CD8-positive, alpha-beta memory T cell (primary cell): ENCODE measurements at places on chromosomes 16 and 17.

DNA sequence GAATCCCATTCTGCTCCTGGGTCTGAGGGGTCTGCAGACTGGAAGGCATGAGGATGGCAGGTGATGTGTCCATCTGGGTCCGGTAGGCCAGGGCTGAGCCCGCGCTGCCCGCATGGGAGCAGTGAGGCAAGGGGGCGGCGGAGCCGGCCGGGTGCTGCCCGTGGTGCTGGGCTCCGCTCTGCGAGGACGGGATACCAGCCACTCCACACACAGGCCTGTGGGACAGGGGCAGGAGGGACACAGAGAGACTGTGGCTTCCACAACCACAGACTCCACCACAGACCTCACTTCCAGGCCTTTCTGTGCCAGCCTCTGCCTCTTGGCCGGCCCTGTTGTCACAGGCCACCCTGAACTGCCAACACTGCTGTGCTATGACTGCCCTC lies 25.4 kb downstream of the MAP1LC3B start:
- no peak for DNase-seq

DNA sequence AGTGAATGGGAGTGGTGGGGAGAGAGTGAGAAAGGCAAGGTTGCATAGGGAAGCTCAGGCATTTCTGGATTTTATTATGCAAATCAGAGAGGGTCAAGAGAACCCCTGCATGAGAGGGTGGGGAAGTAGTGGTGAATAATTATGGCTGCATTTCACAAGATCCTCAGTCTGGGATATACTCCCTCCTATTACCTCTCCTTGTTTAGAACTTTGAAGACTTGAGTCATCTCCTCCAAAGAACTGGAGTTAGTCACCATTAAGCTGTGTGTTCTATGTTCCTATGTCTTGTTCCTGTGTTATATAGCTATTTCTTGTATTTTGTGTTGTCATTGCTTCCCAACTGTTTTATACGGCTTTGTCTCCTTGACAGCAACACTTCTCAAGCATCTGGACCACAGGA lies 18.4 kb downstream of the SOX9 start:
- no peak for DNase-seq

- DNase-seq, result no peak
Observed at GRCh38 chr17:6559753-6560215, 3.4 kb upstream of the PITPNM3 start.

DNA sequence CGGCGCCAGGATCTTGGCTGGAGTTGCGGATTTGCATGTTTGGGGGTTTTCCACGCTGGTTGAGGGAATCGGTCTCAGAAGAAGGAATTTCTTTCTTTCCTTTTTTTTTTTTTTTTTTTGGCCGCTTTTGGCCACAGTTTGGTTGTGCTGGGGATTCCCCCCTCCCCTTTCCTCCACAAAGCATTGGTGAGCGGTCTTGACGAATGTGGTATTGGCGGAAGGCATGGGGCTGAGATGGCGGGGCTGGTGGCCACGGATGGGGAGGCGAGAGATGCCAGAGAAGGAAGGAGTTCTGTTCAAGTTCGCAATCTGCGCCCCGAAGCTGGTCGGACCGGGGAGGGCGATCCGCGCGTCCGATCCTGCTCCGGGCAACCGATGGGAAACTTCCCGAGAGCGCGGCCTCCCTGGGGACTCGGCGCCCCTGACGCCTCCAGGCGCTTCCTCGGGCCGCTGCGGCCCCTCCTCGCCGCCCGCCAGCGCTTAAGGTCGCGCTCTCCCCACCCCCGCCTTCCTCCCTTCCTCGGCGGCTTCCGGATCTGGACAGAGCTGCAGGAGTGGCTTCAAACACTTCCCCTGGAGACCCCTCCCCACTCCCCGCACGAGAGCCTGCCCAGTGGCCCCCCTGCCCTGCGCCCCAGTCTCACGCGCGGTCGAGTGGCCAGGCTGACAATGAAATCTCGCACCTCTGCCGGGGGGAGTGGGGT lies 43.2 kb downstream of the RAI1 start:
- DNase-seq, result no peak

DNA sequence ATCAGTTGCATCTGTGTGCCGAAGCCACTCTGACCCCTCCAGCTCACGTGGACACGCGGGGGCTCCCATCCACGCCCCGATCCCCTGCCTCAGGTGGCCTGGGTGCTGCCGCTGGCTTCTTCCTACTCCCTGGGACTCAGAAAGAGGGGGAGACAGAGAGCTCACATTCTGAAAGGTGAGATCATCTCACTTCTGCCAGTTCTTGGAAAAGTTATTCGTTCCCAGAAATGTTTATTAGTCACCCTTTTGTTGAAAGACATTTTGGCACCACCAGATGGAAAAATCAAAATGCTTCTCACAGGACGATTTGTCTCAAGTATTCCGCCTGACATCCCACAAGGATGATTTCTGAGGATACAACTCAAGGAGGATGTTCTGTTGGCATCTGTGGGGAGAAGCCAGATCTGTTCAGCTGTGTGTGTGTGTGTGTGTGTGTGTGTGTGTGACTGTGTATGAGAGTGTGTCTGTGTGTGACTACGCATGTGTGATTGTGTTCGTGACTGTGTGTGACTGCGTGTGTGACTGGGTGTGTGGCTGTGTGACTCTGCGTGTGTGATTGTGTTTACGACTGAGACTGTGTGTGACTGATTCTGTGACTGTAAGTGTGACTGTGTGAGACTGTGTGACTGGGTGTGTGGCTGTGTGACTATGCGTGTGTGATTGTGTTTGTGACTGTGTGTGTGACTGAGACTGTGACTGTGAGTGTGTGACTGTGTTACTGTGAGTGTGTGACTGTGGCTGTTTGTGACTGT lies 207.3 kb downstream of the NTN1 start:
- DNase-seq, result no peak

DNA sequence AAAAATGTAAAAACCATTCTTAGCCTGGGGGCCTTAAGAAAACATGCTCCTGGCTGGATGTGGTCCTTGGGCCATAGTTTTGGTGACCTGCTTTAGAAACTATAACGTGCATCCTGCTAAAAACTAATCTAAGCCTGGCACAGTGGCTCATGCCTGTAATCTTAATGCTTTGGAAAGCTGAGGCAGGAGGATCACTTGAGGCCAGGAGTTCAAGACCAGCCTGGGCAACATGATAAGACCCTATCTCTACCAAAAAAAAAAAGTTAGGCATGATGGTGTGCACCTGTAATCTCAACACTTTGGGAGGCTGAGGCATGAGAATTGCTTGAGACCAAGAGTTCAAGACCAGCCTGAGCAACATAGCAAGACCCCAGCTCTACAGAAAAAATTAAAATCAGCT lies 183.8 kb upstream of the CHMP6 start:
- DNase-seq, result no peak

DNA sequence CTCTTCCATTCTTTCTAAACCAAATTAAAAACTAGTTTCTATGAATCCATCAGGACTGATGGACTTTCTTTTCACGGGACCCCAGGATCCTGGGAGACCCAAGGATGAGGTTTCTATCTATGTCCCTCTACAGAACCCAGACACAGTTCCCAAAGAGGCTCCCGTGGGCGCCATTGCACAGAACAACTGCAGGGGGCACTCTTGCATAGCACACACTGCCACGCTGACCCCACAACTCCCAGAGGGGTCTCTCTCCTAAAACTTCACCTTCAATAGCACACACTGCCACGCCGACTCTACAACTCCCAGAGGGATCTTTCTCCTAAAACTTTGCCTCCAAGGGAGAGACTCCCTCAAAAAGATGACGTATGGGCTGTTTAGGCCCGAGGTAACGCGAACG lies 9.0 kb downstream of the ABR start:
- DNase-seq, result no peak

DNA sequence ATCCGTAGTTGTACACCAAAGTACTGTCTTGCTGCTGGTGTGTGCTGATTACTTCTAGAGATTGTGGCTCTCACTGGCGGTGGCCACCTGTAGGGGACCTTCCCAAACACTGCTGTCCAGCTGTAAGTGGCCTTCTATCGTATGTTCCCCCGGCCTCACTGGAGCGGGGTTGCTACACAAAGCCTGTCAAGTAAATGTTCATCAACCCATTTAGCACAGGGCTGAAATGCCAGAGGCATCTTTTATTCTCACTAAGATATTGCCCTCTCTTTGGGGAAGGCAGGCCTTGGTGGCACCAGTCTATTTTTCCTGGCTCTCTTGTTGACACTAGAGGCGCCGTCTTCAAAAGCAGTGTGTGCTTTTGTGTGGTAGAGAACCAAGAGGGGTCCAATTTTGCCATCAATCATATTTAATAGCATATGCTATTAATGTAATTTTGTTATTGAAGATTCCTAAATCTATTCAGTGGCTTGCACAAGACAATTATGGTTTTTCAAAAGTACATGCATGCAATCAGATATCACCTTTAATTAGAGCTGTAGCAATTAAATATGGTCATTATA lies 514.4 kb upstream of the SALL1 start:
- DNase-seq, result no peak

- no peak for DNase-seq
Observed at GRCh38 chr17:50487213-50488096, 8.8 kb downstream of the RSAD1 start.

DNA sequence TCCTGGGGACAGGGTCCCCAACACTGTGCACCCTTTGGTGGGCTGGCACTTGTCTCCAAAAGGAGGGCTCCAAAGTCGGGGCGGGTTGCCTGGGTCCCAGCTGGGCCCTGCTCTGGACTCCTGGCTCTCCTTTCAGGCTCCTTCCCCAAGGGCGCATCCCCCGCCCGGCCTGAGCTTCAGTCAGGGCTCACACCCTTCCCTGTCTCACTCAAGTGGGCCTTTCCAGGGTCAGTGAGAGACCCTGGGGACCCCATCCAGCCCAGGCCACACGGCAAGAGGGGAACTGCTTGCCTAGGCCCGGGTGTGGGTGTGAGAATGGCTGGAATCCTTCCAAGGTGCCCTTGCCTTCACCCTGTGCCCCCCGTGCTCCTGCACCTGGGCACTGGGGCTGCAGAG lies 41.8 kb upstream of the SLC38A10 start:
- DNase-seq, result no peak

DNA sequence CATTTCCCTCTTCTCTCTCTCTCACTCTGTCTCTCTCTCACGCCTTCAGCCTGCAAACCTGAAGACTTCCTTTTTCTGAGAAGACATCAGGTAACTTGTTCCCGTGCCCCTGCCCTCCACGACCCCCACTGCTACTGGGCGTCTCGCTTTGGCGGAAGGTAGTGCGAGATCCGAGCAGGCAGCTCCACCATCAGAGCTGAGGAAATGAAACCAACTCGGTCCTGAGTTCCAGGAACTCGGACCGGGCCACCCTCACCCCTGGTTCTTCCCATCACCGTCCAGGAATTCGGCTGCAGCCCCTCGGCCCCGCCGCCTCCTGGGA lies 585 bp downstream of the MLKL start:
- peak; percentile 53 for DNase-seq

- no peak for DNase-seq
Observed at GRCh38 chr16:52069866-52070265, 477.1 kb downstream of the TOX3 start.

DNA sequence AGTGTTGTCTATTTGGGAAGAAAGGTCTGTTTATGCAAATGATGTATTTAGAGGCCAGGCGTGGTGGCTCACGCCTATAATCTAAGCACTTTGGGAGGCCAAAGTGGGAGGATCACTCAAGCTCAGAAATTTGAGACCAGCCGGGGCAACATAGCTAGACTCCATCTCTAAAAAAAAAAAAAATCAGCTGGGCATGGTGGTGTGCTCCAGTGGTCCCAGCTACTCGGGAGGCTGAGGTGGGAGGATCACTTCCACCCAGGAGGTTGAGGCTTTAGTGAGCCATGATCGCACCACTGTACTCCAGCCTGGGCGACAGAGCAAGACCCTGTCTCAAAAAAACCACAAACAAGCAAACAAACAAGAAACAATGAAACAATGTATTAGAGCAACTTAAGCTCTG lies 18.9 kb upstream of the HEATR3 start:
- DNase-seq, result no peak
